ENCODE measurements at places on chromosomes 1 and 21. TPM values are rescaled to one million over a fixed set of nuclear protein-coding genes. Genes with fewer than 3 reads are reported as not detected.

- H3K4me1 ChIP-seq: peaks cover 23% of the 10 kb centered on the region
- no peaks in the 10 kb centered on the region for H3K36me3 ChIP-seq
- DNase-seq: no peak
- peaks cover 21% of the 10 kb centered on the region for H3K27me3 ChIP-seq
- no peak overlapping the region for H3K4me3 ChIP-seq
These were observed 5.3 kb upstream of the EVA1B start for GRCh38 chr1:36328713-36329112.

- H3K36me3 ChIP-seq: peaks cover 7% of the 10 kb centered on the region
- peaks cover 31% of the 10 kb centered on the region for H3K4me1 ChIP-seq
- peak overlapping the region; percentile 86 for H3K27ac ChIP-seq
- peak overlapping the region; percentile 99 for H3K4me3 ChIP-seq
- peak; percentile 9 for DNase-seq
These were observed 632 bp downstream of the PEX19 start for GRCh38 chr1:160284220-160284781.

The S100A5 gene
- 2.8 TPM for total RNA-seq

GRCh38 chr1:115545791-115546733 lies 95.7 kb upstream of the VANGL1 start:
- H3K4me3 ChIP-seq: no peak overlapping the region
- H3K4me1 ChIP-seq: peaks cover 11% of the 10 kb centered on the region
- no peak overlapping the region for H3K27ac ChIP-seq
- H3K27me3 ChIP-seq: peaks cover 6% of the 10 kb centered on the region
- DNase-seq: peak; percentile 24
- H3K36me3 ChIP-seq: no peaks in the 10 kb centered on the region

GRCh38 chr21:16028142-16028541 lies 298.4 kb downstream of the USP25 start:
- H3K36me3 ChIP-seq: no peaks in the 10 kb centered on the region
- no peaks in the 10 kb centered on the region for H3K4me1 ChIP-seq
- no peaks in the 10 kb centered on the region for H3K27me3 ChIP-seq
- DNase-seq: no peak

GRCh38 chr1:54222711-54223110 lies 22.7 kb downstream of the MRPL37 start:
- no peak overlapping the region for H3K27ac ChIP-seq
- peaks cover 9% of the 10 kb centered on the region for H3K4me1 ChIP-seq
- H3K27me3 ChIP-seq: no peaks in the 10 kb centered on the region
- peaks cover 2% of the 10 kb centered on the region for H3K36me3 ChIP-seq

GRCh38 chr1:150127868-150128267 lies 21.8 kb upstream of the PLEKHO1 start:
- peak; percentile 53 for DNase-seq
- no peak overlapping the region for H3K4me3 ChIP-seq
- H3K27ac ChIP-seq: no peak overlapping the region
- no peaks in the 10 kb centered on the region for H3K27me3 ChIP-seq
- H3K36me3 ChIP-seq: peaks cover 1% of the 10 kb centered on the region

DNA sequence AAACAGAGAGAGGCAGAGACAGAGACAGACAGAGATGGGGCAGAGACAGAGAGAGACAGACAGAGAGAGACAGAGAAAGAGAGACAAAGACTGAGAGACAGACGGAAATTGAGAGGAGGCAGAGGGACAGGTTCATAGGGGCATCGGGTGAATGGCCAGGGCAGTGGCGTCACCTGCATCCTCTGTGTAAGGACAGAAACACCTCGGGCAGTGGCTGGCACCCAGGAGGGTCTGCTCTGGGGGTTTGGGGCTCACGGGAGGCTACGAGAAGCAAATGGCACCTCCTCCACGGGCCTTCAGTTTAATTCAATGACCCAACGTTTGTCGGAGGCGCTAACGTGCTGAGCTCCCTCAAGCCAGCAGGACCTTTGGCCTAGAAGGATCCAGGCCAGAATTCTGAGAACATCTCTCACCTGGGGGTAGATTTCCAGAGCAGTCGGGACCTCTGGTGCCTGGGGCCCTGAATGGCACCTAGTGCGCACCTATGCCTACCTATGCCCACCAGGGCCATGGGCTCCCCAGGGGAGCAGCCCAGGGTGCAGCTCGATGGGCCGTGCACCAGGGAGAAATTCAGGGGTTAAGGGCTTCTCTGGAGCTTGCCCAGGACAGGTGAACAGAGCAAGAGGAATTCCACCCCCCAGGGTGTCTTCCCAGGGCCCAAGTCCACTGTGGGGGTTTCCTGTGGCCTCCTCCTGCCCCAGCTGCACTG lies 20.6 kb upstream of the PTTG1IP start:
- H3K27ac ChIP-seq: peak overlapping the region; percentile 4
- no peak overlapping the region for H3K4me3 ChIP-seq
- no peak for DNase-seq
- no peaks in the 10 kb centered on the region for H3K27me3 ChIP-seq
- H3K4me1 ChIP-seq: peaks cover 15% of the 10 kb centered on the region

The RAB3B gene
- 0.09 TPM for total RNA-seq

GRCh38 chr21:37695111-37695510 lies 221.1 kb downstream of the KCNJ6 start:
- no peaks in the 10 kb centered on the region for H3K36me3 ChIP-seq
- no peak overlapping the region for H3K27ac ChIP-seq
- peaks cover 30% of the 10 kb centered on the region for H3K27me3 ChIP-seq
- H3K4me1 ChIP-seq: no peaks in the 10 kb centered on the region
- no peak for DNase-seq

DNA sequence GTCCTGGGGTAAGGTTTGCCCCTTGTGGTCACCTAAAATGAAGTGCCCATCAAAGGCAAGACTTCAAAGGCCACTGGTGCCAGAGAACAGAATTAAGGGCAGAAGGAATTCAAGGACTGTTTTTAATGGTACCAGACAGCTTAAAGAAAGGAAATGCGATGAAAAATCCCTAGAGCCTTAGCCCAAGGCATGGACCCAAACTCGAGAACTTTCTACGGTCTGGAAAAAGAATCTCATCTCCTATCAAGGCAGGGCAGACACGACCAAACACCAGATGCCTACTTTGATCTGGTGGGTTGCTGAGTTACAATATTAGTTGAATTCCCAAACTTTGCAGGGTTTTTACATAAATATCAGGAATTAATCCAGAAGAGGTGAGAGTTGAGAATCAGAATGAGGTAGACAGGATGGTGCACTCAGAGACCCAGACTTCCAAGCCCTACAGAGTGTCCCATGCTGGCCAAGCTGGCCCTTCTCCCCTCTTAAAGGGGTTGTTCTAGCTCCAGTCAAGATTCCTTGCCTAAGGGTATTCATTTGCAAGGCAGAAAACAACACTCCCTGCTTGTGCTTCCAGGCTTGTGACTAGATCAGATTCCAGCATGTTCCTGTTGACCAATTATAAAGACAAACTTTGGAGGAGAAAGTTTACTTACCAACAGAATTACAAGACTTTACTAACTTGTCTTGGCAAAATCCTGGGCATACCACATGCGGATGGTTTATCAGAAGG lies 48.0 kb downstream of the EDN2 start:
- DNase-seq: no peak
- no peak overlapping the region for H3K4me3 ChIP-seq
- peaks cover 32% of the 10 kb centered on the region for H3K27me3 ChIP-seq
- peaks cover 5% of the 10 kb centered on the region for H3K4me1 ChIP-seq

DNA sequence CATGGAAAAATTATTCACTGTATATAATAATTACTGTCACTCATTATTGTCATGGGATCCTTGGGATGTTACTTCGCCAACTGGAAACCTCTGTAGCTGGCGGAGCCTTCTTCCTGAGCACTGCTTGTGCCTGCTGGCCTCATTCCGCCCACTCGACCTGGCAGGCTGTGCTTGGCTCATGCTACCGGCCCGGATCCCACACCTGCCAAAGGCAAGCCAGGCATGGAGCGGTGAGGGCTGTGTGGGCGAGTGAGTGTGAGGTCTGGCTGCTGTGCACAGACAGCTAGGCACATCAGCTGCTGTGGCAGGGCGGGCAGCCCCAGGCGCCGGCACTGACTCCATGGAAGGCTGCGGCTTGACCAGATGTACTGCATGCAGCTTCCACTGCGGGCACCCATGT lies 78.4 kb downstream of the DISP1 start:
- H3K36me3 ChIP-seq: no peaks in the 10 kb centered on the region
- H3K27me3 ChIP-seq: no peaks in the 10 kb centered on the region
- H3K4me1 ChIP-seq: peaks cover 15% of the 10 kb centered on the region
- H3K27ac ChIP-seq: no peak overlapping the region

- peaks cover 66% of the 10 kb centered on the region for H3K4me1 ChIP-seq
- H3K27me3 ChIP-seq: peaks cover 21% of the 10 kb centered on the region
- peak; percentile 44 for DNase-seq
- H3K4me3 ChIP-seq: peak overlapping the region; percentile 90
- no peaks in the 10 kb centered on the region for H3K36me3 ChIP-seq
These were observed 1.1 kb downstream of the COL9A2 start for GRCh38 chr1:40315795-40316594.

DNA sequence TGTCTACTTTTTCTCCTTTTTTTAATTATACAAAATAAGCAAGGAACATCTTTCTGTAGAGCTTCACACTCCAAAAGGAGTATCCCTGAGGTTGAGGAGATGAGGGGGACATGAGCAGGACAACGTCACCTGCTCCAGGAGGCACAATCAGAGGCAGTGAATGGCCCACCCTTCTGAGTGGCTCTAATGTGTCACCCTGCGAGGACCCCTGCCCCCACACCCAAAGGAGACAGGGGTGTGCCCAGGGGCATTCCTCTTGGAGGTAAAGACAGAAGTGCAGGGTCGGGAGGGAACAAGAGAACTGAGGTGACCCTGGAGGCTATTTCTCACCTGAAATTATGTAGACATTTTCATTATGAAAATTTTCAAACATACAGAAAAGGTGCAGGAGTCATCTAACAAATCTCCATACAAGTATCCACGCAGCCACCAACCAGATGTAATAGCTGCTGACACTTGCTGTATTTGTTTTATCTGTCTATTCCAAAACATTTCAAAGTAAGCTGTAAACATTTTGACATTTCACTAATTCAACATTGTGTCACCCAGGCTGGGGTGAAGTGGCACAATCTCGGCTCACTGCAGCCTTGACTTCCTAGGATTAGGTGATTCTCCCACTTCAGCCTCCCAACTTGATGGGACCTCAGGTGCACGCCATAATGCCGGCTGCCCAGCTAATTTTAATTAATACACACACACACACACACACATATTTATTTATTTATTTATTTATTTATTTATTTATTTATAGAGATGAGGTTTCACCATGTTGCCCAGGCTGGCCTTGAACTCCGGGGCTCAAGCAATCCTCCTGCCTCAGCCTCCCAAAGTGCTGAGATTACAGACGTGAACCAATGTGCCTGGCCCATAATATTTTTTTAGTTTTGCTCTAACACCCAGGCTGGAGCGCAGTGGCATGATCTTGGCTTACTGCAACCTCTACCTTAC lies 70.7 kb downstream of the RUNX3 start:
- H3K4me3 ChIP-seq: no peak overlapping the region
- no peak for DNase-seq
- H3K27ac ChIP-seq: no peak overlapping the region
- H3K4me1 ChIP-seq: peaks cover 10% of the 10 kb centered on the region
- H3K36me3 ChIP-seq: no peaks in the 10 kb centered on the region

The MAN1C1 gene
- 13.3 TPM for total RNA-seq

DNA sequence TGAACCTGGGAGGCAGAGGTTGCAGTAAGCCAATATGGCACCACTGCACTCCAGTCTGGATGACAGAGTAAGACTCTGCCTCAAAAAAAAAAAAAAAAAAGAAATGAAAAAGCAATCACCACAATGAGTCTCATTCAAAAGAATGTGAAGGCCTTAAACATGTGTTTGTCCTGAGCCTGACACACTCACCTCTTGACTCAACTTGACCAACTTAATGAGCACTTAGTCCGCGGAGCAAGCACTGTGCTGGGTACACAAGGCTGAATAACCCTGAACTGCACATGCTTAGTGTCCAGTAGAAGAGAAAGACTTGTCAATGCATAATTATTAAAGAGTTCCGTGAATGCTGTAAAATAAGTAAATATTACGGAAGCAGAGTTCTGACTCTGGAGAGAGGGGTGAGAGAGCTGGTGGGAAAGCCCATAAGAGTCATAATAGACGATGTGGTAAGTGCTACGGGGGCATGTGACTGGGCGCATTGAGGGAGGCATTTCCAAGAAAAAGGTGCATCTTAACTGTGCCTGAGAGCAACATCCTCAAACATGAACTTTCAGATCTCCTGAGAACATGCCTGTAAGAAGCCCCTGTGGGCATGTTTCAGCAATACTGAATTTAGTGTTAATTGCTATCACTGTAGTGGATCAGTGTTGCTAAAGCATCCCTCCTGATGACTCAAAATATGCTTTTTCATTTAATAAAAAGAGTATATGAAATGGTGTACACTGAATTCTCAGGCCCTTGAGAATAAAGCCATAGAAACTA lies 27.2 kb downstream of the MCOLN2 start:
- DNase-seq: peak; percentile 70
- peak overlapping the region; percentile 95 for H3K27ac ChIP-seq
- peak overlapping the region; percentile 62 for H3K4me3 ChIP-seq
- H3K4me1 ChIP-seq: peaks cover 59% of the 10 kb centered on the region

The RNU1-3 gene
- total RNA-seq: 1,100 TPM

DNA sequence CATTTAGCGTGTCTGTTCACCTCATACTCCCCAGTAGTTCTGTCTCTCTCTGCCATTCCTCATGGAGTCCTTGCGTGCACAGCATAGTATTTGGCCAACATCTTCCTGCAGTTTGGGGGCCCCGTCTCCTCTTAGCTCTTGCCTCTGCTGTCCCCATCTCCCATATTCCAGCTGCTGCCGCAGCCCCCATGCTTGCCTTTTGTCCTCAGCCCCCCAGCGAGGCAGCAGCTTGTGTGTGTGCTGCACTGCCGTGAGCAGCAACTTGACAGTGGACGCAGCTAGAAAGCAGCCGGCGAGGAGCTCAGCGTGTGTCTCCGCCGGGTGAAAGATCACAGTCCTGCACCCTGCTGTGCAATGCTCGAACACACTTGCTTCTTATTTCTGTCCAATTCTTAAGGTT lies 164.2 kb upstream of the COL6A1 start:
- H3K27me3 ChIP-seq: peaks cover 7% of the 10 kb centered on the region
- no peak for DNase-seq
- no peak overlapping the region for H3K4me3 ChIP-seq
- peaks cover 61% of the 10 kb centered on the region for H3K4me1 ChIP-seq
- peaks cover 11% of the 10 kb centered on the region for H3K36me3 ChIP-seq

GRCh38 chr21:46003575-46004007 lies 22.0 kb downstream of the COL6A1 start:
- no peaks in the 10 kb centered on the region for H3K27me3 ChIP-seq
- no peak overlapping the region for H3K4me3 ChIP-seq
- no peaks in the 10 kb centered on the region for H3K36me3 ChIP-seq
- H3K27ac ChIP-seq: no peak overlapping the region
- DNase-seq: no peak

GRCh38 chr1:13996334-13996733 lies 296.3 kb downstream of the PRDM2 start:
- DNase-seq: no peak
- H3K4me1 ChIP-seq: no peaks in the 10 kb centered on the region
- H3K27ac ChIP-seq: no peak overlapping the region
- peaks cover 11% of the 10 kb centered on the region for H3K27me3 ChIP-seq
- peaks cover 12% of the 10 kb centered on the region for H3K36me3 ChIP-seq
- H3K4me3 ChIP-seq: no peak overlapping the region

GRCh38 chr1:219517031-219517430 lies 95.9 kb downstream of the ZC3H11B start:
- H3K27ac ChIP-seq: peak overlapping the region; percentile 9
- no peak overlapping the region for H3K4me3 ChIP-seq
- no peak for DNase-seq
- H3K27me3 ChIP-seq: peaks cover 7% of the 10 kb centered on the region
- no peaks in the 10 kb centered on the region for H3K36me3 ChIP-seq

Data from activated T-cell treated with anti-CD3 and anti-CD28 coated beads, Interleukin-2, amount 50 U/mL, for 72 hours (primary cell).